ENCODE measurements at places on chromosomes 6 and 20.

GRCh38 chr6:37149745-37150144 lies 20.2 kb upstream of the PIM1 start:
- DNase-seq = no peak

- DNase-seq = no peak
These were observed 33.2 kb downstream of the SOX4 start for GRCh38 chr6:21626756-21627155.

DNA sequence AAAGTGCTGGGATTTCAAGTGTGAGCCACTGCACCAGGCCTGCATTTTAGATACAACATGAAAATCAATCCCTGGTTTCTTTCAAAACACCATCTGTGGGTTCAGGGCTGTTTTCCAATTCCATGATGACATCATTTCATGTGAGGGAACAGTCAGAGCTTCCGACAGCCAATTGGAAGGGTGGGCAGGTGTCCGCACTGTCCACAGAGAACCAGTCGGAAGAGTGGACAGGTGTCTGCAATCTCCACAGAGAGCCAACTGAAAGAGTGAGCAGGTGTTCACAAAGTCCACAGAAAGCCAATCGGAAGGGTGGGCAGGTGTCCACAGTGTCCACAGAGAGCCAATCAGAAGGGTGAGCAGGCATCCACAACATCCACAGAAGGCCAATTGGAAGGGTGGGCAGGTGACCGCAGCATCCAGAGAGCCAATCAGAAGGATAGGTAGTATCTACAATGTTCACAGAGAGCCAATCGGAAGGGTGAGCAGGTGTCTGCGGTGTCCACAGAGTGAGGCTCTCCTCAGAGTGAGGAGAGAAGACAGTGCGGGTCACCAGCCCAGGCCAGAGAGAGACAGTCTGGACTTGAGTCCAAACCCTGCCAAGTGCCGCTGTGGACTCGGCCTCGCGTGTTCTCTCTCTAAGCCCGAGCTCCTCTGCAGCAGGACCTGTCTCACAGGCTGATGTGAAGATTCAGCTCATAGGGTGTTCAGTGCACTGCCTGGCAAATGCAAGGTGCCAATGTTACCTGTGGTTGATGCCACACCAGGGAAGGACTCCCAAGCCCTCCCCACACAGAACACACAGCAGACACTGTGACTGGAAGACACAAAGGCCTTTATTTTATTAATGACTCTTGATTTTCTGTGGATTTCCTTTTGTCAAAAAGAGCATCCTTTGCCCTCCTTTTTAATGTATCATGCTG lies 57.3 kb downstream of the DLL1 start:
- no peak for DNase-seq

DNA sequence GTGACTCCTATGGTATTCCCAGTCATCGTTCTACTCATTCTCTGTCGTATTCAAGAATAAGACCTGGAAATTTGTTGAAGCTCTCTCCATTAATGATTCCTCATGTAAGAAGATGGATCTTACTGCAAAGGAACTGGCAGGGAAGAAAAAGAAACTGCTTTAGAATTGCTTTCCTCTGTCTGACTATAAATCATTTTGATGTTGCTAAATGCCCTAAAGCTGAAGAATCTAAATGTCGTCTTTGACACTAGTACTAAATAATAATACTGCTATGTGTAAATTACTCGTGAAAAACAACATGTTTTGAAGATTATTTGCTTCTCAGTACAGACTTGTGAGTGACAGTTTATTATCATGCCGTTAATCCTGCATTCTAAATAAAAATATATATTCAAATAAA lies 20.5 kb upstream of the MYLIP start:
- no peak for DNase-seq

DNA sequence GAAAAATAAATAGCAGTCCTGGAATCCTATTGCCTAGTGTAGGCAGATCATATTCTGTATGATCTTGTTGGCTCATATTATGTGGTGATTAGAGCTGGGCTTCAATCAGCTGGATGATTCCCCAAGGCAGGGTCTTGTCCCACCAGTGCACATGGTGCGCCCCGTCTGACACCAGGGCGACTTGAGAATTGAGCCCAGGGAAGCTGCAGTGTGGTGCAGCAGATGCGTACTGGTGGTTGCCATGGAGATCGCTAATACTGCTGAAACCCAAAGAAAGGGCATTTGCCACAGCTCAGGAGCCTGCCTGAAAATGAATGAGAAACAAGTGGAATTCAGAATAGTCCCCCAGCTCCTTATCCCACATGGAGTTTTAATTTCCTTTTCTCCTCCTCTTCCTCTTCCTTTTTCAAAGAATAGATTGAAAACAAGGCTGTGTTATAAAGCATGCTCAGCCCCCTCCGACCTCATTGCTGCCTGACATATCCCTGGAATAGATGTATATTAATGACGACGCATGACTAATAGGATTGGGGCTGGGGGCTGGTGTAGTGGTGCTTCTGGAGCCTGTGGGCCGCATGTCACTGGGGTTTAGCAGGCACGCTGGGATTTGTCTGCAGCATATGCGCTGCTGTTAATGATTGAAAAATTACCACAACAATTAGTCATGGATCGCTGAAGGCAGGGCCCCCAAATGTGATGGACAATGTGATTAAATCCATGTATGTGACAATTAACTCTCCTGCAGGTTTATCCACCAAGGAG lies 210.5 kb downstream of the FARS2 start:
- no peak for DNase-seq

- no peak for DNase-seq
These were observed 13.6 kb downstream of the BPIFA2 start for GRCh38 chr20:33181482-33182093.

DNA sequence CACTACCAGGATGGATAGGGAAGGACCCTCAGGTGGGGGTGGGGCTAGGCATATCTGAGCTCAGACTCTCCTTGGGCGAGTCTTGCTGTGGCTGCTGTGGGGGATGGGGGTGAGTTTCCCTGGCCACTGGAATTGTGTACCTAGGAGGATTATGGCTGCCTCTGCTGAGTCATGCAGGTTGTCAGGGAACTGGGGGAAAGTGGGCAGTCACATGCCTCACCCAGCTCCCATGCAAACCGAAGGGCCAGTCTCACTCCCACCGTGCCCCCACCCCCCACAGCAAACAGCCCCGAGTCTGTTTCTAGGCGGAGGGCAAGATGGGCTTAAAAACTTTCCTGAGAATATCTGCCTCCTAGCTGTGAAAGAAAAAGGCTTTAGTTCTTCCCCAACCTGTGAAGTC lies 210.3 kb upstream of the FERMT1 start:
- no peak for DNase-seq

DNA sequence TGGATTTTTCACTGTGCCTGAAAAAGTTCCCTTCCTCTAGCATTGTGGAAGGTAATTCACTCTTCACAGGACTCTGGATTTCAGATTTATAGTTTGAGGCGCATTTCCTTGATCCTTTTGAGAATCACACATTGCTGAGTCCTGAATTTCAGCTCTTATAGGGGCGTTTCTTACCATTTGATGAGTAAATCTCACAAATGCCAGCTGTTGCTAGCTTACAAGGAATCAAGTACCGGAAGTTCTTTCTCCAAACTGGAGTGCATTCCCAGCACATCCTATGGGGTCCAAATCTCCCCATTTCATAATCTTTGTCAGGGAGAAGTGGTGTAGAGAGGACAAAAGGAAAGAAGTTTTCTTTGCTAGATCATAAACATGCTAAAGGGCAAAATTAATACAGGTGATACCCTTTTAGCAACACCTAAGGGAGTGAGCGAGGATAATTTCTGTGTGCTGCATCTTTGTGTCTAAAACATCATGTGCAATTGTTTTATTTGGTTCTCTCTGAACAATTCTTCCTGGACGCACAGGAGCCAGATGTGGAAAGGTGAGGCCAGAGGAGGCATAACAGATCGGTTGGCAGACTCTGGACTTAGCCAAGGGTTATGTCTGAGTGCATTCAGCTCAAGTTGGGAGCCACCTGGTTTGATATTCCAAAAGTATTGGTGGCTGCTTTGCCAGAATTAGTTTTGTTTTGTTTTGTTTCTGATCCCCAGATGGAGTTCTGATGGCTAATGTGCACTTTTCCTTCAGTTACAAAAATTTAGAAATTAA lies 37.4 kb upstream of the EYA2 start:
- no peak for DNase-seq

GRCh38 chr6:13512900-13513299 lies 25.5 kb upstream of the GFOD1 start:
- no peak for DNase-seq

GRCh38 chr6:44074439-44074812 lies 52.8 kb downstream of the MRPL14 start:
- DNase-seq = no peak

DNA sequence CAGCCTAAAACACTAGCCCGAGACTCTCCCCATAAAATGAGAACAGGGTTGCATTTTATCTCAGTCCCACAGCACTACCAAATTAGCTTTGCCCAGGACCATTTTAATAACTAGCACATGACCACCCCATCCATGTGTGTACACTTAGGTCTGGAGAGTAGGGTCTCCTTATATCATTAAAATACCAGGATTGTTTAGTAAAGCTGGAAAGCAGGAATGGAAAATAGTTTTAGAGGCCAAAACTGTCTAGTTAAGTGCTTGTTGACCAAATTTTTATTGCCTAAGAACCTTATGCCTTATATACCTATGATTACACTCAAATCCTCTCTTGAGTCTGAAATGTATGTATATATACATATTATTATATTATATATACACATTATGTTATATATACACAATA lies 608.4 kb downstream of the HDGFL1 start:
- no peak for DNase-seq

DNA sequence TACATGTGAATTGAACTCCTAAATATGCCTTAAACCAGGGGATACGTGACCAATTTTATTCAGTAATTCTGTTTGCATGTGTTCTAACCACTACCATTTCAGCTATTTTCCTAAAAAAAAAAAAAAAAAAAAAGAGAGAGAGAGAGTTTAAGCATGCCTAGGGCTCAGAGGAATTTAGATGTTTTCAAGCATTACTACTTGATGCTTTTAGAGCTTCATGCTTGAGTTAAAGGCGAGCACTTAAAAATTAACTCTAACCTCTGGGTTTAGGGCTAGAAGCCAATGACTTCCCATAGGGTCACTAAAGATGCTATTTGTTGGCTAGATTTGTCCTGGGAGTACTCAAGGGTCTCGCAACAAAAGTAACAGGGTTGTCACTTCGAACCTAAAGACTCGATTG lies 217.7 kb downstream of the ATXN1 start:
- DNase-seq = no peak

- DNase-seq = no peak
These were observed 19.3 kb upstream of the NEDD9 start for GRCh38 chr6:11251553-11252360.

DNA sequence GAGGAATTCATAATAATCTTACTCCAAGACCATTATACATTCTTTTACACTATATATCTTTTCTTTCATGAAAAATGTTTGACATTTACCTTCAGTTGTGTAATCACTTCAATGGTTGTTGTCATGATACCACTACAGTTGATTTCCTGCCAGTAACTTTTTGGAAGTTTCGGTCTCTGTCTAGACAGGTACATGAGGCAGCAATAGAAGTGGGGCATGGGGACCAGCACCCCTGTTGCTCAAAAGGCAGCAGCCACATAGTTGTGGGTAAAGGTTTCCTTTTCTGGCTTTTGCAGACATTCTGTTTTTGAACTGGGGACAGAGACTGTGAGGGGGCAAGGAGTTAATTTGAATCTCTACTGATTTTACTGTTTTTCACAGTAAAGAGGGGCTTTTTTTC lies 14.1 kb downstream of the SAMD5 start:
- DNase-seq = no peak

DNA sequence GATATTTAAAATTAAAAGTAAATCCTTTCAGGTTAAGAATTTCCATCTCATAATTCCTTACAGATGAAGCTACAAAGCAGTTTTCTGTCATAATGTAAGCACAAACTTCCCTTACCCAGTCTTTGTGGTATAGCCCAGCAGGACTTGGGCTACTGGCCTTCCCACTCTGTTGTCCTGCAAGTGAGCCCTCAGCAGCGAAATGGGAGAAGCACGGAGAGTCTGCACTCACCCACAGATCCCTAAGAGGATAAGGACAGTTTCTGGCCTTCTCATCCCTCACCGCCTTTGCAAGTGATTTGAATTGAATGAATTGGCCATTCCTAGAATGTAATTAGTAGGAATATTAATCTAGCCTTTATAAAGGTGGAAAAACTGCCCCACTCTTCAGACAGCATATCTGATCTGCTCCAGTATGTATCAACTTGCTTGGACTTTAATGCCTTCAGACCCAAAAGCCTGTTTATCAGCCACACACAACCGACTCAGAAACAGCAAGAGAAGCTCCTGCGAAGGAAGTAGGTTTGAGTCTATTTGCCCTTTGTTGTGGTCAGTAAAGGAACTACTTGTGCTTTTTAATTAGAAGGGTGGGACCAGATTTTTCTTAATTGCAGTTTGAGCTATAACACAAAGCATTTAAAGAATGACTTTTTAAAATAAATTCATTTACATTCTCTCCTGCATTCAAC lies 29.9 kb upstream of the PRDM1 start:
- DNase-seq = no peak

DNA sequence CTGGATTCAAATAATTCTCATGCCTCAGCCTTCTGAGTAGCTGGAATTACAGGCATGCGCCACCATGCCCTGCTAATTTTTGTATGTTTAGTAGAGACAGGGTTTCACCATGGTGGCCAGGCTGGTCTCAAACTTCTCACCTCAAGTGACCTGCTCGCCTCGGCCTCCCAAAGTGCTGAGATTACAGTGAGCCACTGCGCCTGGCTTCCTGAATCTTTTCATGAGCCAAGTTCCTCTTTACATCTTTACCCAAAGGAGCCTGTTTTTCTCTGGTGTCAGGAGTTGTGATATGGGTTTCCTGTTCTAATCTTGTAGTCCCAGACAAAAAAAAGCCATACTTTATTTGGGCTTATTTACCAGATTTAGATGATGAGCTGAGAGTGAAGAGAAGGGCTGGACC lies 34.4 kb downstream of the PCNA start:
- DNase-seq = no peak

GRCh38 chr6:31453259-31453658 lies 44.7 kb upstream of the MICB start:
- DNase-seq = no peak

DNA sequence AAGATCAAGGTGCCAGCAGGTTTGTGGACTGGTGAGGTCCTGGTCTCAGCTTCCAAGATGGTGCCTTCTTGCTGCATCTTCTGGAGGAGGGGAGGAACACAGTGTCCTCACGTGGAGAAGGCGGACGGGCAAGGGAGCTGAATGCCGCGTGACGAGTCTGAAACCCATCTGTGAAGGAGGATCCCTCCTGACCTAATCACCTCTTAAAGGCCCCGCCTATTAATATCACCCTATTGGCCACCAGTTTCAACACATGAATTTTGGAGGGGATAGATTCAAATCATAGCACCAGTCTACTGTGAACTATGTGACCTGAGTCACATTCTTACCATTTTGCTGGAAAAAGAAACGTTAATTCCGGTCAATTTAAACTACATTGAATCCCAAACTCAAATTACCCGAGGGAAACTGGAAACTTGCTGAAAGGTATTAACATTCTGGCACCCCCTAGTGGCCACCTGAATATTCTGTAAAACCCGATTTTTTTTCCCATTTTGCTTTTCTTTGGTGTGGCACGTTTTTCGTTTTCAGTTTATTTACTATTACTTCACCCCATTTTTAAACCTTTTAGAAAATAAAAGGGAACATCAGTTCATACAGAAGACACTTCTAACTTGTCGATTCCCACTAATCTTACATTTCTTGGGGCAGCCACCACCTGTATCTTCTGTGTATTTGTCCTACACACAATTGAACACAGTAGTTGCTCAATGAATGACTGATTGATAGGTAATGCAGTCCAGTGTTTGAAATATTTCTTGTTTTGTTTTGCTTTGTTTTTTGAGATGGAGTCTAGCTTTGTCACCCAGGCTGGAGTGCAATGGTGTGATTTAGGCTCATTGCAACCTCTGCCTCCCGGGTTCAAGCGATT lies 17.9 kb upstream of the CCDC170 start:
- DNase-seq = peak; percentile 34

GRCh38 chr6:3755637-3756545 lies 4.4 kb upstream of the PXDC1 start:
- DNase-seq = peak; percentile 81
